Sigmoid colon (tissue), 7 donors: ENCODE measurements at places on chromosomes 1 and 21. TPM values are rescaled to one million over a fixed set of nuclear protein-coding genes. Genes with fewer than 3 reads are reported as not detected.

DNA sequence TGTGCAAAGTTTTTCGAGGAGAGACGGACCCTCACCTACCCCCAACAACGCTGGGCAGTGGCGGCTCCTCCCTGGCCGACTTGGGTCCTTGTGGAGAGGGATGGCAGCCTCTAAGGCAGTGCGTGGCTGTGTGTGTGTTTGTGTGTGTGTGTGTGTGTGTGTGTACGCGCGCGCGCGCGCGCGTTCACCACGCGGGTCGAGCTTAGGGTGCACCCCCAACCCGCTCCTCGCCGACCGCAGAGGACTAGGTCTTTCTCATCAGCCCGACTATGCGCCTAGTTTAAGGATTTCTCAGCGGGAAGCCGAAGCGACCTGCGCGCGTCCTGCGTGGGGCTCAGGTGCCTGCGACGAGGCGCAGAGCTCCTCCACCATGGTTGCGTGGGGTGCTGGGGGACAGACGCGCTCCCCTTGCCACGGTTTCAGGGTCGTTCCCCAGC is 940 bp downstream of the SOX13 start:
- DNase-seq = peak; percentile 78

DNA sequence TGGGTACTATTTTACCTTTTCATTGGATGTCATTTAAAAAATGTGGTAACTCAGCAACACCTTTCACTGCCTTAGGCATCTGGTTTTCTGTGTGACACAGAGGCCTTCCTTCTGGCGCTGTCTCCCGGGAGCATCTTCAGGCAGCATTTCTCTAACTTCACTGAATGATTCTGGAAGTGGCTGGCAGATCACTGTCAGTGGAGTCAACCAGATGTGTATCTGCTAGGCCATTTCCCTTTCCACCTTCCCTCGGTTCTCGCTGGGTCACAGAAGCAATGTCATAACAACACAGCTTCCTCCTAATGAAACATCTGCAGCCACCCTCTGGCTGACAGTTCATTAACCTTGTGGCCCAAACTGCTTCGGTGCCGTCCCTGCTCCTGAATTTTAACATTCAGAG is 137.8 kb downstream of the KIF26B start:
- DNase-seq = no peak

DNA sequence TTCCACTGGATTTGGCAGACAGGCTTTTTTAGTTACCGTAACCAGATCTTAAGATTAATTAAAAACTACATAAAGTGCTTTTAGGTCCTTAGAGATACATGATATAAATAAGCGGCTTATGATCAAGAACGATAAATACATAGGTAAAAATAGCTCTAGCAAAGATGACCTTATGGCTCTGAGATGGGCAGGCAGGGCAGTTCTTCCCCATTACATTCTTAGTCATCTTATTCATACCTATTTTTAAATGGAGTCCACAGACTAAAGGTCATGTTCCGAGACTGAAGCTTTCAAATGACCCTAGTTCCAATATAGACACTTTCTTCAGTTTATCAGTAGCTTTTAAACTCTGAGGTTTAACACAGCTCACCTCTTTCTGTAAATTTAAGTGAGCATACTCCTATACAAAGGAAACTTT is 4.3 kb downstream of the MCL1 start:
- no peak for DNase-seq

GRCh38 chr1:9440763-9441194 is 98.5 kb upstream of the SLC25A33 start:
- DNase-seq = no peak

DNA sequence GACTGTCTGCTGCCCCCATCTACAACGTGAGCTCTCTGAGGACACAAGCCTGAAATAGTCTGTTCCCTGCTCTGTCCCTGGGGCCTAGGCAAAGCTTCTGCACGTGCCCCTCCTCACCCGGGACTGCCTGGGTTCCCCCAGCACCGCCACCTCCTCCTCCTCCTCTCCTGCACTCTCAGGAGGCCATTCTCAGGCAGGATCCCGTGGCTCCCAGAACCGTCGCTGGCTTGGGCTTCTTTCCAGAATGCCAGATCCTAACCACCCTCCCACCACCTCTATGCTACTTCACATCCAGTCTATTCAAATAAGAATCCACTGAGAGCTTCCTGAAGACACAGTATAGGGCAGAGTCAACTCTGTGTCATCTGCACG is 11.2 kb downstream of the NPHP4 start:
- no peak for DNase-seq

DNA sequence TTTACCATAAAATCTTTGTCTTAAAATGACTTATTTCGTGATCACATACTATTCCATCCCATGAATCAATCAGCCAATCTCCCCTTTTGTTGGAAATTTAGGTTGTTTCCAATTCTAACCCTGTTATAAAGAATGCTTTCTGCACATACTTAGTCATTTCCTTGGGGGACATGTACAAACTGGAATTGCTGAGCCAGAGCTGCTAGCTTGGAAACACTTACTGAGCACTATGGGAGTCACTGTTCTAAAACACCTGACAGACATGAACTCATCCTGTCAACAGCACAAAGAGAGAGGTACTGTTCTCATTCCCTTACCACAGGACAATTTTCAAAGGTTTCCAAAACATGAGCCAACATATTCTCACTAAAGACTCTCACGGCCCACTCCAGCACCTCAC is 32.1 kb downstream of the AK2 start:
- no peak for DNase-seq

DNA sequence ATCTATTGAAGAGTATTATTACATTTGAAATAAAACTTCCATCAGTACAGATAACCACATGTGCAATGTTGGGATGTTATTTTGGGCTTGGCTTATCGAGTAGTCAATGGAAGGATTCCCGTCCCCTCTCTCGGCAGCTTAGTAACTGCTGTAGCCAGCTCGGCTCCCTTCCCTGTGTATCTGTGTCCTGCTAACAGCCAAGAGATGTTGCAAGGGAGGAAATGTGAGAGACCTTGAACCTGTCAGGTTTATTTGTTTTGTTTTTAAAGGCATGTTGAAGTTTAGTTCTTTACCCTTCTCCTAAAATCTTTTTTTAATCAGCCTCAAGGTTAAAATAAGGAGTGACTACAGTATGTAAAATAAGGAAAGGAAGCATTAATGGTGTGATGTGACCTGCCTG is 13.6 kb upstream of the TARS2 start:
- peak; percentile 83 for DNase-seq

DNA sequence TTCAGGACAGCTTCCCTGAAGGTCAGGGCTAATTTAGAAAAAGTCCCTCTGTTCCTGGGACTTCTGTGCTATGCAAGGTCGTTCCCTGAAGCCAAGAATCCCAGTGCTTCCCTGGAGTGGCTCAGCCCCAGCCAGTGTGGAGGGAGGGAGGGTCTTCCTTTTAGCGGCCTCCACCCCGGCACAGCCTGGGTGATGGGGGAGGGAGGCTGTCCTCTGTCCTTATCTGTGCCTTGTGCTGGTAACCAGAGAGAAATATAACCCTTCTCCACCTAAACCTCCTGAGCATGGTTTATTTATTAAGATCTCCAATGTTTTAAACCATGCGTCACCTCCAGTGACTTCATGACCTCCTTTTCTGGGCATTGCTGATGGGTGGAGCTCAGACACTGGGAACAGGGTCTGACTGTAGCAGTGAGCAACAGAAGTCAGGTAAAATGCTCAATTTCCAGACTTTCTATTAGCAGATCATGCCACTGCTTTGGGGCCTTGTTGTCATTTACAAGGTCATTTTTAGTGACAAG is 157.1 kb downstream of the DSCAM start:
- no peak for DNase-seq

GRCh38 chr1:156098784-156099183 is 15.7 kb upstream of the LMNA start:
- no peak for DNase-seq

DNA sequence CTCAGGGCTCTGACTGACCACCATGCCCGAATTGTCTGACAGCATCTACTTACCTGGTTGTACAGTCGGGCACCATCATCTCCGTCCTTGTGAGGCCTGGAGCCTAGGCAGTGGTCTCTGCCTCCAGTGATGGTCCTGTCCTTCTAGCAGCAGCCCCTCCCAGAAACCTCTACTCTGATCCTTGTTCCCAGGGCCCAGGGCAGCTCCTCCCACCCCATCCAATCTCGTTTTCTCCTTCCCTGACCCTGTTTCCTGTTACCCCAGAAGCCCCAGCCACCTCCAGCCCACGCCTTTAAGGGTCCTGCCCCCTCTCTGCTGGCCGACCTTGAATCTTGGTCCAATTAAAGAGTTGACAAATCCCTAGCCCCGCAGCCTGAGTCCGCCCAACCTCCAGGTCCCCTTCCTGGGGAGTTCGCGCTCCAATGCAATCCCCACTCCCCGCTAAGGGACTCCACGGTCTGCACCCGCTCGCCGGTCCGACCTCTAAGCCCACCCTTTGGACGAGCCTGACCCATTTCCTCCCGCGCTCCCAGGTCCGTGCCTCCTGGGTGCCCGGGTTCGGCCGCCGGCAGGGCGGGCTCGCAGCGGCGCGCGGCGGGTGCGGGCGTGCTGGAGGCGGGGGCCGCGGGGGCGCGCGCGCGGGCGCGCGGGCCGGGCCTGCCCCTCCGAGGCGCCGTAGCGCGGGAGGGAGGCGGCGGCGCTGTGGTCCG is at the start of gene B4GALT2:
Gene B4GALT2, plus strand, starts transcription at position 660 of the 710 bp plus-strand sequence. CDS start 1,951 bp downstream, outside the sequence.
- no peak for DNase-seq

- DNase-seq = no peak
Measured at GRCh38 chr1:113552244-113552643, 161.9 kb downstream of the MAGI3 start.

GRCh38 chr1:110312188-110313121 is 26.7 kb upstream of the RBM15 start:
- DNase-seq = peak; percentile 89

- peak; percentile 88 for DNase-seq
Measured at GRCh38 chr1:109263597-109264378, 14.4 kb downstream of the CELSR2 start.

DNA sequence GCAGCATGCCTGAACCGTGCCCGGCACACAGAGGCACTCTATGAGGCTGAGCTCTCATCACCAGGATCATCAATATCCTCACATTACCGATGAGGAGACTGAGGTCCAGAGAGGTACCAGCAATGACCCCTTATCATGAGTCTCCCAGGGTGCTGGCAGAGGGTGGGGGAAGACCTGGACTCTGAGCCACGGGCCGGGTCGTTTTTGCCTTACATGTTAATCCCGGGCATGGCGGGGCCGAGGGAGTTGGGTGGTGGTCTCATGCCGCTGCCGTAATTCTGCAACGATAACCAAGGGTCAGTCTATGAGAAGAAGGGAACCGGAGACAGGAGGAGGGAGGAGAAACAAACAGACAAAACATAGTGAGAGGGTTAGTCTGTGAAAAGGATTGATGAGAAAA is 43.1 kb downstream of the MRPL37 start:
- DNase-seq = no peak

- DNase-seq = no peak
Measured at GRCh38 chr1:178294654-178295053, 200.8 kb downstream of the RASAL2 start.

DNA sequence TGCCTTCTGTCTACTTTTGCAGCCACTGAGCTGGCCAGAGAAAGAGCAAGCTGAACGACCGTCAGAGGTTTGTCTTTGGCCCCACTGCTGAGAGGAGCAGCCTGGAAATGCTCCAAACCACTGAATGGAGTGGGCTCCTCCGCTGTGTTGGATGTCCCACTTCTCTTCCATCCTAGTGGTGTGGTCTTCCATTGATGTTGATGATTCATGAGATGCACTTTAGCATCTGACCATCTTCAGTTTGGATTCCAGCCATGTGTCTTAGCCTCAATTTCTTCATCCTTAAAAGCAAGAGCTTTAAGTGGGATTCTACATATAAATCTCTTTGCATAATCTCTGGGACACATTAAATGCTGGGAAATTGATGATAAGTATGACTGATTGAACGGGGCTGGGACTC is 276.9 kb downstream of the SIPA1L2 start:
- DNase-seq = no peak

GRCh38 chr1:58802640-58803399 is 19.0 kb upstream of the JUN start:
- no peak for DNase-seq

DNA sequence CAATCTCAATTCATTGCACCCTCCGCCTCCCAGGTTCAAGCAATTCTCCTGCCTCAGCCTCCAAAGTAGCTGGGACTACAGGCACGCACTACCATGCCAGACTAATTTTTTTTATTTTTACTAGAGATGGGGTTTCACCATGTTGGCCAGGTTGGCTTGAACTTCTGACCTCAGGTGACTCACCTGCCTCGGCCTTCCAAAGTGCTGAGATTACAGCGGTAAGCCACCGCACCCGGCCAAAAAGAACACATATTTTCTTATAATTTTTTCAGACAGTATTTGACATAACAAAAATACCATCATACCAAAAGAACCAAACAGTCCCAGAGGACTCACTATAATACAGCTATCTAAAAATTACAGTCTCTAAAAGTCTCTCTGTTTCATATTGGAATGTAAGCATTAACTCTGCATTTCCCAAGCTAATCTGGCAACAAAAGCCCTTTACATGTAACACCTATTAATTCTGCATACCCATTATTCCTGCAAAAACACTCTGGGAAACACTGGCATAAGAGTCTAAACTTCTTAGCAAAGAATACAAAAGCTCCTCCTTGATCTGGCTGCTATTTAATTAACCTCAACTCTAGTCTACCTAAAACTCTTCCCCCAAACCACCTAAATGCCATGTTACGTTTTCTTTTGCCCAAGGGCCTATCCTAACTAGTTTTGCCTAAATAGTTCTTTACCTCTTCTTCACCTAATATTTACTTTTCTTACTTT is 26.9 kb downstream of the WDR26 start:
- DNase-seq = no peak

- no peak for DNase-seq
Measured at GRCh38 chr1:154957091-154957657, 1.3 kb upstream of the PBXIP1 start.

DNA sequence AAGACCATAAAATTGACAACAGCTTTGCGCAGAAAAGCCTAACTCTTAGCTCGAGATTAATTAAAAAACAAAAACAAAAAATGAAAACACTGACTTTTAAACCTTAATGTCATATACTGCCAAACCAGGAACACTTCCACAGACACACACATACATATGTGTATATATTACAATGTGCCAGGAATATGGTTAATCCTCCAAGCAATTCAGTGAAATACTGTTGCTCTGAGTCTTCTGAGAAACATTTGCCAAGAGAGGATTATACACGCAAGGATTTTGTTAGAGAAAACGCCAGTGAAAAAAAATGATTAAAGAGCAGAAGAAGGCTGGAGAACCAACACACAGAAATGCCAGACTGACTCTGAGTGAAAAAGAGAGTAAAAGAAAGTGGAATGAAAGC is 116.7 kb upstream of the CHRM3 start:
- no peak for DNase-seq

GRCh38 chr1:3712573-3713535 is 39.4 kb upstream of the CCDC27 start:
- DNase-seq = no peak

The TDRD5 gene
- total RNA-seq = not detected

The FCRL5 gene
- total RNA-seq = not detected

The SPRR2F gene
- not detected for total RNA-seq

The LDLRAD1 gene
- not detected for total RNA-seq

The TTLL10 gene
- total RNA-seq = not detected

The RUNX3 gene
- 0.36 TPM for total RNA-seq

The PRSS38 gene
- total RNA-seq = not detected

The ITLN2 gene
- total RNA-seq = not detected

The DMRTA2 gene
- 0.27 TPM for total RNA-seq
